ENCODE measurements at places on chromosomes 16 and 17.

DNA sequence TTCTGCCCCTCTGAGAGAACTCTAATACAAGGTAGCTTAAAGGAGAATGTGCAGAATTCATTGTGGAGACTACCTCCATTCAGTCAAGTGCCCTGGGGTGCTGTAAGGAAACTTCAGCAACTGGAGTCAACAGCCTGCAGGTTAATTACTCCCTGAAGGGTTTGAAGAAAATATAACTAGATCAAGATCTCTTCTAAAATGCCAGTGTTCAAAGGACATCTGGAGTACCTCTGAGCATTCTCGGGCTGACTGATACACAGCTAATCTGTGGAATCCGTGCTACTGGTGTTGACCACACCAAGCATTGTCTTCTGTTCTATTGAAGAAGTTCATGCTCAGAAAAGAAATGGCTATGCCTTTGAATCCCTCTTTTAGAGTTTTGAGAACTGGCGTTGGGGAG, 11.5 kb upstream of the ATXN1L start:
- no peak for DNase-seq

GRCh38 chr17:36786867-36787266, 150.4 kb upstream of the LHX1 start:
- DNase-seq, result no peak

DNA sequence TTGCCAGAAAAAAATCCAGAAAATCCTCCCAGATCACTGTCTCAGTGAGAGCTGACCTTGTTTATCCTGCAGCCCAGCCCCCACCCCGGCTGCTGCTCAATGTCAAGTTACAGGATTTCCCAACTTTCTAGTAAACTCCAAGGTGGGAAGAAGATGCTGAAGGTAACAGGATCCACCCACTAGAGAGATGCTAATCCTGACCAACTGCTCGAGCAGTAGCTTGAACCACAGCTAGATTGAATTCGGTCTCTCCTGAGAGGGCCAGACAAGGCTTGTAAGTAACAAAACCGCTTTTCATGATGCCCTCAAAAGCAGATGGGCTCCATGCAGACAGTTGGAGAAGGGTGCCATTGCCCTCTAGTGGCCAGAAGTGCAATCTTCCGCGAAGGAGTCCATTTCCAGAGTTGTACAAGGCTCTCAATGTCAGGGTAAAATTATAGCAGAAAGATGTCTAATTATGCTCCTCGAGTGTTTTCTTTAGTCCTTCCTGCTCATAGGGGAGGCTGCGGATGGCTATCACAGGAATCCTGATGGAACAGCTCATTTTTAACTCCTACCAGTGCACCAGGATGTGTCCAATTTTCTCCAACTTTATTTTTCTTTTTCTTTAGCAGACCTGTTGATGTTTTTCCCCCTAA, 3.9 kb downstream of the CDH11 start:
- peak; percentile 68 for DNase-seq

- DNase-seq, result no peak
Measured at GRCh38 chr17:79981661-79982101, 54.0 kb downstream of the TBC1D16 start.

DNA sequence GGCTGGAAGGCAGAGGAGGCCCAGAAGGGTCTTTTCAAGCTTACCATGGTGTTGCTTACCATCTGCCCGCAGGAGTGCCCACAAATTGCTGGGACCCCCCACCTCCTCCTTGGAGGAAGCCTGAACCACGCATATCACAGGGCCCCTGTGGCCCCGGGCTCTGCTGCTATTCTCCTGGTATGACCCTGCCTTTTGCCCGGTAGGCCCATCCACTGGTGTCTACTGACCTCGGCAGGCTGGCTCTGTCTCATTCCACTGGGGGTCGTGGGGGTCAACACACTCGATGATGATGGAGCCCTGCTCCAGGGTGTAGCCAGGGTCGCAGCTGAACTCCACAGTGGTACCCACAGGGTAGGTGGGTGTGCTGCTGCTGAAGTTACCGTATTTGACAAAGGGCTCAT, 8.2 kb upstream of the PHF12 start:
- no peak for DNase-seq

DNA sequence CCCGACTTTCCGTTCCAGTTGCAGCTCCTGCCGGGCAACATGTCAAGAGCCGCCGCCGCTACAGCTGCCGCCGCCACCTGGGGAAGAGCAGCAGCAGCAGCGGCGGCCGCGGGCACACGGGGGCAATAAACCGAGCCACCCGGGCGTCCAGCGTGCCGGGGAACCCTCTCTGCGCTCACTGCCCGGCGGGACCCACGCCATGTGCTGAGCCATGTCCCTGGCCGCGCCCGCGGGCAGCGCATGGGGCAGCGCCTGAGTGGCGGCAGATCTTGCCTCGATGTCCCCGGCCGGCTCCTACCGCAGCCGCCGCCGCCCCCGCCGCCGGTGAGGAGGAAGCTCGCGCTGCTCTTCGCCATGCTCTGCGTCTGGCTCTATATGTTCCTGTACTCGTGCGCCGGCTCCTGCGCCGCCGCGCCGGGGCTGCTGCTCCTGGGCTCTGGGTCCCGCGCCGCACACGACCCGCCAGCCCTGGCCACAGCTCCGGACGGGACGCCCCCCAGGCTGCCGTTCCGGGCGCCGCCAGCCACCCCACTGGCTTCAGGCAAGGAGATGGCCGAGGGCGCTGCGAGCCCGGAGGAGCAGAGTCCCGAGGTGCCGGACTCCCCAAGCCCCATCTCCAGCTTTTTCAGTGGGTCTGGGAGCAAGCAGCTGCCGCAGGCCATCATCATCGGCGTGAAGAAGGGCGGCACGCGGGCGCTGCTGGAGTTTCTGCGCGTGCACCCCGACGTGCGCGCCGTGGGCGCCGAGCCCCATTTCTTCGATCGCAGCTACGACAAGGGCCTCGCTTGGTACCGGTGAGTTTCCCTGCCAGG, 604 bp downstream of the HS3ST3B1 start:
- DNase-seq, result peak; percentile 29

Data from common myeloid progenitor, CD34-positive (primary cell).